ENCODE measurements at places on chromosomes 1 and 21.
A peak's percentile ranks its signal among the peaks of the same experiment; 100 is the strongest.

DNA sequence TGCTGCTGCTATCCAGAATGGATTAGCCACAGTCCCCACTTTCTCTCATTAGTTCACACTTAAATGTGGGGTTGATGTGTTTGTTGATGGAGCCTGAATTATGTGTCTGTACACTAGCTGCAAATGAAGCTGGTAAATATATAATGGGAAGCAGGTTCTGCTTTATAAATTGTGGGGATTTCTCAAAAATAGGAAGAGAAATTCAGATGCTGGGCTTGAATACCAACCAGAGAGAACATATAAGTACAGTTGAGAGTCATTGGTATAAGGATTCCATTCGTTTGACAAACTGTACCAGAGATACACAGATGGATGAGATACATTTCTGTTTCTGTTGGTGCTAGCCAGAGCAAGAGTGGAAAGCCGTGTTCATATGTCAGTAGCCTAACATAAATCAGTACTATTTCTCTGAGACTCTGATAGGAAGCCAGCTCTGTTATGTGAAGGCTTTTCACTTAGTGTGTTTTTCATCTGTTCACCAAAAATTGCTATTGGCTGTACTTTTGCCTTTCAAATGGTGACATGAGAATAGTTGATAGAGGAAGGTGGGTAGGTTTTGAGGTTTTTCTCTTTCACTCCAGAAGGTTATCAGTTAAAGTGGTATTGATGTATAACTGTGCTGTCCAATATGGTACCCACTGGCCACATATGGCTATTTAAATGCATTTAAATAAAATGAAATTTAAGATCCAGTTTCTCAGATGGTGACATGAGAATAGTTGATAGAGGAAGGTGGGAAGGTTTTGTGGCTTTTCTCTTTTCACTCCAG is 15.6 kb downstream of the SMG7 start:
- no peak for DNase-seq

DNA sequence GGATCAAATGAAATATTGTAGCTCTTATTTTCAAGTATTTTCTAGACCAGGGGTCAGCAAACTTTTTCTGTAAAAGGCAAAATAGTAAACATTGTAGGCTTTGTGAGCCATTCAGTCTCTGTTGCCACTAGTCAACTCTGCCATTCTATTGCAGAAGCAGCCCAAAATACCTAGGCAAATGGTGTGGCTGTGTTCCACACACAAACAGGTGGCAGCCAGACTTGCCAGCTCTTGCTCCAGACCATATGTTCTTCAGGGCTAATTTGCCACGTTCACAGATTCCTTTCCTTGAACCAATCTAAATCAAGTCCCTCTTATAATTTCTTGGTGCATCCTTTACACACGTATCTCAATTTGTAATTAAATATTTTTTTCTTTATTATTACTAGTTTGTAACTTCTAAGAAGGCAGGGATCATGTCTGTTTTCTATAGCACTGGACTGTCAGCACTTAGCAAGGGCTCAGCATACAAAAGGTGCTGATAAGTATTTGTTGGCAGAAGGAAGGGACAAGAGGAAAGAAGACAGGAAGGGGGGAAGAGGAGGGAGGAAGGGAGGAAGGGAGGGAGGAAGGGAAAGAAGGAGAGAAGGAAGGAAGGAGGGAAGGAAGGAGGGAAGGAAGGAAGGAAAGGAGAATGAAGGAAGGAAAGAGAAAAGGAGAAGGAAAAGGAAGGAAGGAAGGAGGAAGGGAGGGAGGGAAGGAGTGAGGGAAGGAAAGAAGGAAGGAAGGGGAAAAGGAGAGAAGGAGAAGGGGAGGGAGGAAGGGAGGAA is 106.5 kb upstream of the EDEM3 start:
- DNase-seq, result peak; percentile 24

GRCh38 chr1:76302711-76303339 is 228.3 kb downstream of the ST6GALNAC3 start:
- no peak for DNase-seq

- DNase-seq, result no peak
These were observed 498.1 kb downstream of the LMO4 start for GRCh38 chr1:87826681-87827251.

DNA sequence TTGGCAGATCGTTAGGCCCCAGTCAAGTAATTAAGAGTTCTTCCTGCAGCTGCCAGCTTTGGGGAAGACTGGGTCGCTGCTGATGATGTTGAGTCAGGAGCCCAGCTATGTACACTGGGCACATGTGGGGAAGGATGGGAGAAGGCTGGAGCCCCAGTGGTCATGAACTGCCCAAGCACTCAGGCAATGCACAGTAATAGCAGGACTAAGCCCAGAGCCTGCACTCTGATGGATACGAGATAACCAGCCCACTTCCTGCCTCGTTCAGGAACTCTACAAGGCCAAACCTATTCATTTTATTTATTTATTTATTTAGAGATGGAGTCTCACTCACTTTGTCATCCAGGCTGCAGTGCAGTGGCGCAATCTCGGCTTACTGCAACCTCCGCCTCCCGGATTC is 81.1 kb upstream of the BTG3 start:
- no peak for DNase-seq

DNA sequence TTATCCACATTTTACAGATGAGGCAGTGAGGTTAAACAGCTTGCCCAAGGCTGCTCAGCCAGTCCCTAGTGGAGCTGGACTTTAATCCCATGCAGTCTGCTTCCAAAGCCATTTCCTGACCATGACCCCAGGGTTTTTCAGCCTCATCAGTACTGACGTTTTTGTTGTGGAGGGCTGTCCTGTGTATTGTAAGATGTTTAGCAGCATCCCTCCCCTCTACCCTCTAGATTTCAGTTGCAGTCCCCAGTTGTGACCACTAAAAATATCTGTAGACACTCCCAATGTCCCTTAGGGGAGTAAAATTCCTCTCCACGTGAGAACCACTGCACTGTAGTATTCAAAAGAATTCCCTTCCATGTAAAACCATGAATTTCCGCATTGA is 30.2 kb upstream of the C1orf105 start:
- no peak for DNase-seq

DNA sequence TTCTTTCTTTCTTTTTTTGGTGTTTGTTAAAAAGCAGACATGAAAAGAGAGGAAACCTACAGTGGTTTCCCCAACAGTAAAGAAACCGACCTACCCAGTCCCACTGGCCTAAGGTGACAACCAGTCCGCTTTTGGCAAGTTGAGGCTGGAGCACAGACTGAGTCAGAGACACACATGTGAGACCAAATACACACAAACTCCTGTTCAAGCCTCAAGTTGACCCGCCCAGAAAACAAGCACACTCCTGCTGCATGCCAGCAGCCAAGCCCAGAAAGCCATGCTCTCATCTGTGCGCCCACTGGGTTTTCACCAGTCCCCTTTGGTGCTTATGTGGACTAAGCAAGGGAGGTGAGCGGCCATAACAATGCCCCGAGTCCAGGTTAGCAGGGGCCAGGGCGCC is 64.6 kb upstream of the GPR153 start:
- no peak for DNase-seq

DNA sequence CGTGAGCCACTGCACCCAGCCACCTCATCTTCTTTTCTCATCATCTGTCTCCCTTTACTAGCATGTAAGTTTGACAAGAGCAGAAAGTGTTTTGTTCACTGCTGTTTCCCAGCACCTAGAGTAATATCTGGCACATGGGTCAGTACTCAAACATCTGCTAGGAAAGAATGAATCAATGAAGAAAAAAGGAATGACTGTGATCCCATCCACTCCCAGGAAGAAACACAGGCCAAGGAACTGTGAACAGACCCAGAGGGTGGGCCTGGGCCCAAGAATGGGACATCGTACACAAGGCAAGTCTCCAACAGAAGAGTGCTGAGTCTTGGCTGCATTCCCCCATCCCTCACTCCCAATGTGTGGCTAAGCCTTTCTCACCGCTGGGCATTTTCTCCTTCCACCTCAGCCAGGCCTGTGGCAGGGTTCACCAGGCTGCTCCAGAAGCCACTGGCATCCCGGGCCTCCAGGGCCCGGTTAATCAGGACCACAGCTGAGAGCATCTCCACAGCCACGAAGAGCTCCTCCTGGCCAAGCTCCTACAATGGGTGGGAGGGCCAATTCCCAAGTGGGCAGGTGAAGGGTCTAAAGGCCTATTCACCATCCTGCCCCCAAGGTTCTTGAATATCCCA is 18.4 kb downstream of the IQGAP3 start:
- no peak for DNase-seq

DNA sequence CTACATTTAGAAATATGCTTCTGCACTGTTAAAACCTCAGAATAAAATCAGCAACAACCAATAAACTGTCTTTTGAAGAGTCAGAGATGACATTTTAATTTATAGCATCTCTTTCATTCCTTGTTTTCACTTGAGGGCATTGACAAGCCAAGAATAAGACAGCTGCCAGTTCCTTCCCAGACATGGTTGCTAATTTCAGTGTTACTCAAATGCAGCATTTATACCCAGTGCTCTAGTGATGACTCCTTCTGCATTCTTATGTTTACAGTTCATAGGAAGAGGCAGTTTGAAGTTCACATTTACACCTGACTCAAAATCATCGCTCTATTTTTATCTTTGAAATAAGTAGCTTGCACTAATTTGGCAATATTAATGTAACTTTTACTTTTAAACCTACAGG is 44.9 kb downstream of the PLA2G4A start:
- no peak for DNase-seq

GRCh38 chr1:234102583-234102982 is 198.1 kb downstream of the SLC35F3 start:
- DNase-seq, result peak; percentile 66

DNA sequence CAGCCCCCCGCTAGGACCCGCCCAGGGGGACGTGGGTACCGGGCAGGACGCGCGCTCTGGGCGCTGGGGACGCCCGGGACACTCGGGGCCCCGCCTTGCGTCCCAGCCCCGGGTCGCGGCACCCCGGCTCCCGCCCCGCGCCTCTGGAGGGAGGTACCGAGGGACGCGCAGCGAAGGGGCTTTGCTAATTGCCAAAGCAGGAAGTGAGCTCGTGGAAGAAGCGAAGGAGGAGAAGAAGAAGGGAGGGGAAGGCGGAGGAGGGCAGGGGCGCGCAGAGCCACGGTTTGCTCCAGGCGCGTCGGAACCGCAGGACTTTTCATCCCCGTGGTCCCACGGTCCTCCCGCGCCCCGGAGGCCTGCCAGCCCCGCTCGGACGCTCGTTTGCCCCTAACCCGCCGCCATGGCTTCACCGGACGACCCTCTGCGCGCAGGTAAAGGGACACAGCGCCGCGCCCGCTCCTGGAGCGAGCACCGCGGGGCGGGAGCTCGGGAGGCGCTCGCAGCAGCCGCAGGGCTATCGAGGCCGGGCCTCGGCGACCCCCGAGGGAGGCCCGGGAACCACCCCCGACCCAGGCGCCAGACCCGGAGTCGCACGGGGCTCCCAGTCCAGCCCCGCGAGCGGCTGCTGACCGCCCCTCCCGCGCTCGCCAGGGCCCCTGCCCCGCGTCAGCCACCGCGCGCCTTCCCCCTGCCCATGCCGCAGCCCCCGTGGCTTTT is 1.3 kb downstream of the EDARADD start:
- no peak for DNase-seq

DNA sequence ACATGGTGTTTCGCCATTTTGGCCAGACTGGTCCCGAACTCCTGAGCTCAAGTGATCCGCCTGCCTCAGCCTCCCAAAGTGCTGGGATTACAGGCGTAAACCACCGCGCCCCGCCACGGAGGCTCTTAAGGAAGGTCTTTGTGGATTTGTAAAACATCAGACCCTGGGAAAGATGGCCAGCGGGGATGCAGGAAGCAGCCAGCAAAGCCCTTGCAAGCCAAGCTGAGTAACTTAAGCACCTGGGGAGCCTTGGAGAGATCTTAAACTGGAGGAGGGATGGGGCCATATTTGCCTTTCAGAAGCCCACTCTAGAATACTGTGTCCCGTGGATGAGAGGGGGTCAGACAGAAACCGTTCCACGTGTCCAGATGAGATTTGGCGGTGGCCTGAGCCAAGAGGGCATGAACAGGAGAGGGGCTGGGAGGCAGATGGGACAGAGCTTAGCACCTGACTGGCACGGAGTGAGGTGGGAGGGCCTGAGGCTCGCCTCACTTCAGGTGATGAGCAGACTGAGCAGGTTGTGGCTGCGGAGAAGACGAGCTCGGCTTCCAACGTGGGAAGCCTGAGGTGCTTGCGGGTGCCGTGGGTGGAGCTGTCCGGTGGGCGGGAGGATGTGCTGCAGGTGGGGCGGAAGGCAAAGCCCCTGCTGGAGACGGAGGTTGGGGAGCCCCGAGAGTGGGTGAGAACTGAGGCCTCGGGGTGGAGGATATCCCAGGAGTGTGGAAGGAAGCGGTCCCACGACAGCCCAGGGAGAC is 11.7 kb downstream of the C1orf216 start:
- DNase-seq, result no peak

DNA sequence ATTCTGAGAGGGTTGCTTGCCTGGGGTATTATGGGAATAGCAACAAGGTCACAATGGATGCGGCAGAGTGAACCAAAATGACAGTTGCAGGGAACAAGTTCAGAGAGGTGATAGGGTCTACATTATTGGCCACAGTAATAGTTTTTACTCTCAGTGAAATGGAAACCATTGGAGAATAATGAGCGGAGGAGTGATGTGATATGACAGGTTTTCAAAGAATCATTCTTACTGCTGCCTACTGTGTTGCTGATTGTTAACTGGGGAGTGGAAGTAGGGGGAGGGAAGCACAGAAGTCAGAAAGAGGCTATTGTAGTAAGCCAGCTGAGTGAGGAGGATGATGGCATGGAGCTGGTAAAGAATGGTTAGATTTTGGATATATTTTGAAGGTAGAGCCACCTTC is 195.2 kb upstream of the HOOK1 start:
- no peak for DNase-seq

GRCh38 chr1:54883349-54884102 is 3.5 kb downstream of the DHCR24 start:
- no peak for DNase-seq

DNA sequence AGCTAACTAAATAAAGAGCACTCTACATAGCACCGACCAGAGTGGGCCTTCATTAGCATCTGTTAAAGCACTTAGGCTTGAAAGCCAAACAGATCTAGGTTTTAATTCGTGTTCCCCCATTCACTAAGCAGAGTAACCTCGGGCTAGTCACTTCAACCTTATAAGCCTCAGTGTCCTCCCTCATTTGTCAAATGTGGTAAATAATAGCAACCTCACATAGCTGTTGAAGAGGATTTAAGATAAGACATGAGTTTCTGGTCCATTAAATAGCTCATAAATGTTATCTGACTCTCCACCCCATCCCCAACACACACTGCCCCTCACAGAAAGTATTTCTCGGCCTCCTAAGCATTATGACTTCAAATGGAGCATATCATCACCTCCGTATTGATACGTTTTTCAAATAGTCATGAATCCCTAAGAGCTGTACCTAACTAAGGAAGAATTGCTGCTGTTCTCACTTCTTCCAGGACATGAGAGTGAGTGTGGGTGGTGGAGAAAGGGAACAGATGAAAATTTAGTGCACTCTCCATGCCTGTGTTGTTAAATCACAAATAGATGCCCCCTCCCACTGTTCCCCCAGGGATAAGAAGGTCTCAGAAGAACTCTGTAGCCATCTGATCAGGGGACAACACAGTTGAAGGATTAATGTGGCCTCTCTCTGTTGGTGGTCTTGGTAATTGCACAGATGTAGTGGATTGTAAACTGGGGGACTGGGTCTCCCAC is 47.6 kb downstream of the PLPP3 start:
- no peak for DNase-seq

DNA sequence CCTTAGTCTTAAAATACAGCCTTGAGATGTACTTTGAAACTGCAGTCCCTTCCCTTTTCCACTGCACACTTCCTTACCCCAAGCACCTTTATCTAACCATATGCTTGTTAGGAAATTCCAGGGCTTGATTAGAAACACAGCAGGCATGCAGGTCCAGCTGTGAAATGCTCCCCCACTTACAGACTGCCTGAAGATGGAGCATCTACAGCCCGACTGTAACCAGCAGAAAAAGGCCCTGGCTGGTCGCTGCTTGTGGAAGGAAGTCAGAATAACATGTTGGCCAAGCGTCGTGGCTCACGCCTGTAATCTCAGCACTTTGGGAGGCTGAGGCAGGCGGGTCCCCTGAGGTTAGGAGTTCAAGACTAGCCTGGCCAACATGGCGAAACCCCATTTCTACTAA is 37.2 kb downstream of the VN1R5 start:
- DNase-seq, result no peak

Data from NCI-H524 treated with DMSO at 0.1 percent for 48 hours (cell line).